ENCODE measurements at places on chromosomes 12 and 14.

GRCh38 chr14:39342768-39343167 lies 89.5 kb downstream of the FBXO33 start:
- DNase-seq, result no peak

GRCh38 chr12:113512568-113512967 lies 40.9 kb upstream of the LHX5 start:
- no peak for DNase-seq

- DNase-seq, result no peak
Observed at GRCh38 chr12:58487678-58488161, 432.6 kb downstream of the LRIG3 start.

- DNase-seq, result no peak
Observed at GRCh38 chr12:108151533-108152169, 22.6 kb downstream of the WSCD2 start.

GRCh38 chr12:124861492-124861891 lies 2.2 kb downstream of the SCARB1 start:
- DNase-seq, result no peak

GRCh38 chr14:57299511-57299910 lies 30.7 kb downstream of the AP5M1 start:
- DNase-seq, result no peak

DNA sequence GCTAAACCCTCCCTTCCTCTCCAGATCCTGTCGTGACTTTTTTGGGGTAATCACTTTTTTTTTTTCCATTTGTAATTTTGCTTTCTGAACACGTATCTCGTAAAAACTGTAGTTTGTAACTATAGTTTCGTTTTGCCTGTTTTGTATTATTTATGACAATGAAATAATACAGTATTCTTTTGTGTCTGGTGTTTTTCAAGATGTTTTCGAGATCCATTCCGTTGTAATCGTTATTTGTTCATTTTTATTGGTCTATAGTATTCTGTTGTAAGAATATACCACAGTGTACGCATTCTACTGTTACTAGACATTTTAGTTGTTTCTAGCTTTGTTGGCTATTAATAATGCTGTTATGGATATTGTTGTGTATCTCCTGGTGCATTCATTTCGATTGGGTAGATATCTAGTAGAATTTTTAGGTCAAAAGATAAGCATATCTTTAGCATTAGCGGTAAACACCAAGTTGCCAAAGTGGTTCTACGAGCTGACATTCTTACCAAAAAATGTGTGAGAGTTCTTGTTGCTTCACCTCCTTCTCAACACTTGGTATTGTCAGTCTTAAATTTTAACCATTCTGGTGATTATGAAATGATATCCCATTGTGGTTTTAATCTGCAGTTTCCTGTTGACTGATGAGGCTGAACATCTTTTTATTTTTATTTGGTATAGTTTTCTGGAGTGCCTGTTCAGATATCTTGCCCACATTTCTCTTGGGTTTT lies 92.3 kb upstream of the EVL start:
- no peak for DNase-seq

GRCh38 chr14:81582420-81582819 lies 48.8 kb upstream of the SEL1L start:
- DNase-seq, result no peak

DNA sequence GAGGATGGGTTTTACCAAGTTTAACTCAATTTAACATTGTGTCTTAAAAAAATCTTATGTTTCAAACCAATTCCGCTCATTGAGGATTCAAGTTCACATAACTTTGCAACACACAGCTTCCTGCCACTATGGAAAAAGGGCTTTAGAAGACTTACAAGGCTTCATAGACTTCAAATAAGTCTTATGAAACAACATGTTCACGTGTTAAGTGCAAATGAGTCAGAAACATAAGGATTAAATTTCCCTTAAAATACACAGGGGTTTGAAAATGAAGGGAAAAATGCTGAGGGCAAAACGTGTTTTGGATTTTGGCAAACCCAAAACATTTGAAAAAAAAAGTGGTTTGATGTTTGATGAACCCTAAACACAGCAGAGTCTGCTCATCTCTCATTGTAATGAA lies 364.8 kb downstream of the BMP4 start:
- no peak for DNase-seq

GRCh38 chr14:77063571-77064171 lies 34.4 kb upstream of the CIPC start:
- no peak for DNase-seq

- DNase-seq, result no peak
Observed at GRCh38 chr14:35161231-35161630, 38.9 kb downstream of the PRORP start.

- no peak for DNase-seq
Observed at GRCh38 chr12:108685469-108686260, 45.7 kb downstream of the CORO1C start.

- peak; percentile 76 for DNase-seq
Observed at GRCh38 chr14:91173221-91173670, 59.4 kb downstream of the DGLUCY start.

GRCh38 chr14:59148334-59148900 lies 40.0 kb upstream of the DAAM1 start:
- no peak for DNase-seq
